ENCODE measurements at places on chromosomes 12 and 14.

- DNase-seq, result peak; percentile 73
Observed at GRCh38 chr12:124032265-124032886, 59.4 kb downstream of the ZNF664 start.

- DNase-seq, result no peak
Observed at GRCh38 chr12:102513272-102513671, 32.9 kb upstream of the IGF1 start.

- no peak for DNase-seq
Observed at GRCh38 chr12:91250273-91250665, 67.7 kb upstream of the DCN start.

DNA sequence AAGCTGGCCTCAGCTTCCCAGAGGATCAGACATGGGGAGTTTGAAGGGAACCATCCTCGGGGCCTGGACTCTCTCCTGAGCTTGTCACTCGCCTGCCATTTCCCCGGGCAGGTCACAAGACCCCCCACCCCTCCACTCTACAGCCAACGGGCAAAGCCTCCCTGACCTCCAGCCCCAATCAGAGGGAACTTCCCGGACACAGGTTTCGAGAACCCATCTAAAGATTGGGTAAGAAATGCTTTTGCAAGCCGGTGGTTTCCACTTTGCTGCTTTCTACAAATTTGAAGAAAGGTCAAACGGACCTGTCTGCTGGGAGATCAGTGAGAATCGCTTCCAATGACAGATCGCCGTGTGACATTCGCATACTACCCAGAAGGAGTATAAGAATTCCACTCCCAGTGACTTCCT lies 89.6 kb downstream of the SCARB1 start:
- DNase-seq, result no peak

DNA sequence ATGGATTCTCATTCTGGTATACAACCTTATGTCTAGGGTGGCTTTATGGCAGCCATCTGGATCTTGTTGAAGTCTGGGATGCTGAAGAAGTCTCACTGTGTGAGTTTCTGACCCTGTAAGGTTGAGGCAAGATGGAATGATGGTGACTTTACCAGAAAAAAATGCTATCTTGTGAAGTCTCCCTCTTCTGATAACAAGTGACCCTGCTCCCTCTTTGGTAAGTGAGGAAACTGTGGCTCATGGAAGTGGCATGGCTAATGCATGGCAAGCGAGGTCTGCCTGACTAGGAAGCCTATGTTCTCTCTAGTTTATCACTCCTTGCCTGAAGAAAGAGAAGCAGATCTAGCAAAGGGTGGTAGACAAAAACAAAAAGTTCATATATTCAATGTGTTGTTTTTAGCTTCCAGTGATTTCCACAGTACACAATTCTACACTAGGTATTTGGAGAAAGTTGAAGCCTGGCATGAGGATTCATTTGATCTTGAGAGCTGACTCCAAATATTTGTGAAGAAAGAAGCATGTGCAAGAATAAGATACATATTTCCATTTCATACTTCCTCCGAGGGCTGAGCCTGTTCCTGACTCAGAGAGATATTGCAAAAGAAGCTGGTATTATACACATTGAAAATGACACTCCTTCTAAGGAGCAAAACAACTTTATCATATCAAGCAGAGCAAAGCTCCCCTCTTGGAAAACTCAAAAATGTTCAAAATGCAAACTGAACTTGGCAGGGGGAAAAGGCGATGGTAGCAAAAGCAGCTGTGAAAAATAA lies 63.6 kb downstream of the HELB start:
- peak; percentile 28 for DNase-seq

- DNase-seq, result no peak
Observed at GRCh38 chr14:91415794-91416743, 1.6 kb downstream of the CCDC88C start.

GRCh38 chr14:52377940-52378339 lies 63.8 kb downstream of the PTGER2 start:
- DNase-seq, result no peak

DNA sequence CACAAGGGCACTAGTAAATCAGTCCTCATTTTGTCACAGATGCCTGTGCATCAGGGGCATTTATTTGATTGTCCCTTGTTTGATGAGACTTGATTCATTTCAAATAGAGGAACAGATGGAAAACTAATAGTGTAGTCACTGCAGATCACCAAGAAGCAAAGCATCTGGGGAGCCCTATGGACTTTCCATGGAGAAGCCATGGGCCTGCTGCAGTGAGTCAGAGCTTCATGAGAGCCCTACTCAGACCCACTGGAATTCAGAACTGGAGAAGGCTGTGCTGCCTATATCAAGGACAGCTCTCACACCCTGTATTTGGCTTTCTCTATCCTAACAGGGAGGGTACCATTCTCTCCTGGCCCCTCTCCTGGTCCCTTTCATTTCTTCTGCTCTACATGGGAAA lies 126.2 kb downstream of the GRIP1 start:
- DNase-seq, result peak; percentile 34

- DNase-seq, result no peak
Observed at GRCh38 chr14:24060984-24061913, 9.4 kb downstream of the CARMIL3 start.

GRCh38 chr14:58077621-58078020 lies 74.4 kb downstream of the ARMH4 start:
- peak; percentile 82 for DNase-seq

GRCh38 chr12:131454418-131455217 lies 256.3 kb upstream of the SFSWAP start:
- DNase-seq, result peak; percentile 22

DNA sequence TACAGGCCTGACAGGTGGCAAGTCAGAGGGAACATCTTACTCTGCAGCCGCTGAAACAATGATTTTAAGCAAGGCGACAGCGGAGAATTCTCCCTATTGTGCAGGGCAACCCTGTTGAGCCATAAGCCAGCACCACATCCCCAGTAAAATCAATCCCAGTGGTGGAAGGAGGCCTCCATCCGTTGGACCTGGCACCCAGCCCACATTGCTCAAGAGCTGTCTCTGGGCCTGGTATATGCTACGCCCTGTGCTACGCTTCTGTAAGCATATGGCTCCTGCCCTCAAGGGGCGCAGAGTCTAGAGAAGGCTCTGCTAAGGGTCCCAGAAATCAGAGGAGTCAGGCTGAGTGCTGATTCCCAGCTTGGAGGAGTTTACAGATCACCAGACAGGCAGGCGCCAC lies 265.5 kb downstream of the CACNA1C start:
- DNase-seq, result no peak

- DNase-seq, result no peak
Observed at GRCh38 chr12:111046896-111047295, 126.5 kb upstream of the MYL2 start.

DNA sequence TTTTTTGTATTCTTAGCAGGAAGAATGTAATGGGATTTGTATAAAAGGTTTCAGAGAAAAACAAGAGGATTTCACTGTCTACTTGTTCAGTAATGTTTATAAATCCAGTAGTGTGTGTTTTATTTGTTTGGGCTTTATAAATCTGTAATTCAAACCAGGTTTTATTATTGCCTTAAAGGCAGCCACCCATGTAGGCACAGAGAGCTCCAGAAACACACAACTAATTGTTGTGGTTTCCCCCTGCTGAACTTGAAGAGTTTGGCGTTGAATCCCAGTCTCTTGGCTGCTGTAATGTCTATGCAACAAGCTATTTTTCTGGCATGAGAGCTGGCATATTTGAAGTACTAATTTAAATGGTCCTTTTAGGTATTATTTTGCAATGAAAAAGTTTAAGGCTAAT lies 63.4 kb upstream of the SLCO1C1 start:
- peak; percentile 49 for DNase-seq

DNA sequence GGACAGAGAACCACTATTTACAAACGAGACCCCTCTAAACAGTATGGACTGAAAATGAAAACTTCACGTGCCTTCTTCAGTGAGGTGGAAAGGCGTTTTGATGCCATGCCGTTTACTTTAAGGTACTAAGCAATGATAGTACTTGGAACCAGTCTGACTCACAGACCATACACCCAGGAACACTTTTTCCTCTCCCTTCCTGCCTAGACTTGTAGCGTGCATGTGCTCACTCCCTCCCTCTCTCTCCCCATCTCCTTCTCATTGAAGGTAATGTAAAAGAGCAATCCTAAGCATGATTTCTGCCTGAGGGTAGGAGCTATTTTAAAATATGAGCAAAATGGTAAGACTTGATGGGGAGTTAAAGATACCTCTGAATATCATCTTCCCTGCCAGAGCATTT lies 5.9 kb upstream of the RPL41 start:
- DNase-seq, result no peak

GRCh38 chr12:2439332-2440100 lies 355.3 kb upstream of the FKBP4 start:
- no peak for DNase-seq

DNA sequence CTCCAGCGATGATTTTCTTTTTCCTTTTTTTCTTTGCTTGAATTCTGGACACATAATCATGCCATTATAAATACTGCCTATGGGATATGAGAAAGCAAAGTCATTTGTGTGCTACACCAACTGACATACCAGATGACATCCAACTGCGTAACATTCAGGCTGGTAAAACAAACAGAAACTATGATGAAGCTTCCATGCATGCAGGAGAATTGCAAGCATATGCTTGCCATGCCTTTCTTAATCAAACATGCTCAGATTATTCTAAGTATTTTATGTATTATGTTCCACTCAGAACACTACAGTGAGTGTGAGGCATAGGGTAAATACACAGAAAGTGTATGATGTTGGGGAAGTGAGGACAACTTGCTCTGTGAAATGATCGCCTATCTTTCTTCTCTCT lies 97.4 kb downstream of the C12orf50 start:
- DNase-seq, result peak; percentile 81

- DNase-seq, result no peak
Observed at GRCh38 chr12:94768398-94769046, 118.2 kb upstream of the TMCC3 start.

GRCh38 chr12:12331244-12331771 lies 18.7 kb downstream of the MANSC1 start:
- peak; percentile 44 for DNase-seq

- peak; percentile 17 for DNase-seq
Observed at GRCh38 chr12:62898526-62898925, 36.4 kb downstream of the PPM1H start.

- DNase-seq, result peak; percentile 3
Observed at GRCh38 chr14:70555890-70556289, 21.1 kb upstream of the ADAM20 start.

- no peak for DNase-seq
Observed at GRCh38 chr12:2654741-2655140, 140.0 kb upstream of the FKBP4 start.

GRCh38 chr12:22625762-22626294 lies 857 bp downstream of the ETNK1 start:
- peak; percentile 36 for DNase-seq

GRCh38 chr12:53179687-53180219 lies 769 bp upstream of the ZNF740 start:
- DNase-seq, result no peak

- DNase-seq, result no peak
Observed at GRCh38 chr12:5478081-5478706, 46.3 kb downstream of the NTF3 start.

DNA sequence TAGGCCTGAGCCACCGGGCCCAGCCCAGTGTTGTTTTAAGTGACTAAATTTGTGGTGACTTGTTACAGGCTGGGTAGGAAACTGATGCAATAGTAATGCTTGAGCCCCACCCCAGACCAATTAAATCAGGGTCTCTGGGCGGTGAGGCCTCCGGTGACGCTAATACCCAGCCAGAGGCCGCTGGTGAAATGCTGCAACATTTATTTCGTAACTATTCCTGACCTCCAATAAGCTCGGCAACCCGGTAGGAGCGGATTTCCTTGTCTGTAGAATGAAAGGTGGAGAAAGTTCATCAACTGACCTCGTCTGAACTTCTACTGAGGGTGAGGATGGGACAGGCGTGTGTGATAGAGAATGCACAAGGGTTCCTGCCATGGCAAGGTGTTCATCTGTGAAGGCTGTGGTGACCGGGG lies 42.3 kb downstream of the FZD10 start:
- DNase-seq, result no peak

- no peak for DNase-seq
Observed at GRCh38 chr12:20150835-20151422, 217.4 kb upstream of the PDE3A start.

DNA sequence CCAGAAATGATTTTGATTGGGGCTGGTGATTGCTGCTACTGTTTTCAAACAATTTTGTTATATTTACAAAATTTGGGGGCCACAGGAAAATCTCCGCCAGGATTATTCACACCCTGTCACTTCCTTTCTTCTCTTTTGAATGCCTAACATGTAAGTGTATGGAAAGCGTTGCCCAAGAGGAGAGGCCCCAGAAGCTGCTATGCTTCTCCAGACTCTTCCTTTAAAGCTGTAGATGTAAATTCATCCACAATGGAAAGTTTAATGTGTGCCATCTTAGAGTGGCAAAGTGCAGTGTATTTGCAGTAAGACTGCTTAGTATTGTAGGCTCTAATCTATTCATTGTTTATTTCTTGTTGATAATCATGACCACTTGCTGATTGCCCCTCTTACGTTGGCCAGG lies 136.7 kb upstream of the LRIG3 start:
- DNase-seq, result no peak

DNA sequence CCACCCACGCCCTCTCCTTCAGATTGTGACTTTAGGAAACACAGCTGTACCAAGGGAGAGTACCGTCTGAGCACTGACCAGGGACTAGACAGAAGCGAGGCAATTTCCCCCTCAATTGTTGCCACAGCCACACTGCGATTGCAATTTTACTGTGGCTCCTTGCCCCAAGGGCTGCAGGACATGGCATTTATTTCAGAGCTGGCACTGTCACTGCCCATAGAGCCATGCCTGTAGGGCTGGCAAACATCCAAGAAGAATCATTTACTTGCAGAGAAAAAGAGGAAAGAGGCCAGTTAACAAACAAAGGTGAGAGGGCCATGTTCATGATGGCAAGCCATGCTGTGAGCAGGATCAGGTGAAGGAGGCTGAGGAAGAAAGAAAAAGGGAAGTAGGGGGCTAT lies 129.6 kb downstream of the EMP1 start:
- DNase-seq, result no peak

DNA sequence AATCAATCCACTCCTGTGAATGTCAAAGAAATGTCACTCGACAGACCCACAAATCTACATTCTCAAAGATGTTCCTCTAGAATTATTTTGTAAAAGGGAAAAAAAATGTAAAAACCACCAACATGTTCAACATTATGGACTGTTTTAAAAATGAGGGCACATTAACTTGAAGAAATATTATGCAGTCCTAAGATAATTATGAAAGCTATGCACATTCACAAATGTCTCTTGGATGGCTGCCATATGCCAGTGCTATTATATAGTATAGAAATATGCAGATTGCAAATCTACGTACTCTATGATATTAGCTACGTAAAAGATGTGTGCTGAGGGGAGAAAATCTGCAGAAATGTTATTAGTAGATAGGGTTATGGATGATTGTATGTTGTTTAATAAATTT lies 334.2 kb downstream of the BMP4 start:
- peak; percentile 18 for DNase-seq

- DNase-seq, result peak; percentile 55
Observed at GRCh38 chr14:70821584-70822529, 12.5 kb upstream of the MAP3K9 start.

- no peak for DNase-seq
Observed at GRCh38 chr12:80576641-80577418, 130.6 kb upstream of the MYF6 start.

DNA sequence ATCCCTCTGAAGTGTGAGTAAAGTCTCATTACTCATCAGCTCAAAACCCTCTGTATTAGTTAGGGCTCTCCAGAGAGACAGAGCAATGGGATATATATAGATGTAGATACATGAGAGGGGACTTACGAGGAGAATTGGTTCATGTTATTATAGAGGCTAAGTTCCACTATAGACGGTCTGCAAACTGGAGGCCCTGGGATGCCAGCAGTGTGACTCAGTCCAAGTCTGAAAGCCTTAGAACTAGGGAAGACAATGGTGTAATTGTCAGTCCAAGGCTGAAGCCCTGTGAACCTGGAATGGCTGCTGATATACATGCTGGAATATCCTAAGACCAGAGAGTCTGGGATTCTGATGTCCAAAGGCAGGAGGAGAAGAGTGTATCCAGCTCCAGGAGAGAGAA lies 57.3 kb upstream of the CEP83 start:
- DNase-seq, result no peak

Data from fibroblast of skin of right biceps (primary cell).